ENCODE measurements at places on chromosomes 3 and 15.
A peak's percentile ranks its signal among the peaks of the same experiment; 100 is the strongest.

DNA sequence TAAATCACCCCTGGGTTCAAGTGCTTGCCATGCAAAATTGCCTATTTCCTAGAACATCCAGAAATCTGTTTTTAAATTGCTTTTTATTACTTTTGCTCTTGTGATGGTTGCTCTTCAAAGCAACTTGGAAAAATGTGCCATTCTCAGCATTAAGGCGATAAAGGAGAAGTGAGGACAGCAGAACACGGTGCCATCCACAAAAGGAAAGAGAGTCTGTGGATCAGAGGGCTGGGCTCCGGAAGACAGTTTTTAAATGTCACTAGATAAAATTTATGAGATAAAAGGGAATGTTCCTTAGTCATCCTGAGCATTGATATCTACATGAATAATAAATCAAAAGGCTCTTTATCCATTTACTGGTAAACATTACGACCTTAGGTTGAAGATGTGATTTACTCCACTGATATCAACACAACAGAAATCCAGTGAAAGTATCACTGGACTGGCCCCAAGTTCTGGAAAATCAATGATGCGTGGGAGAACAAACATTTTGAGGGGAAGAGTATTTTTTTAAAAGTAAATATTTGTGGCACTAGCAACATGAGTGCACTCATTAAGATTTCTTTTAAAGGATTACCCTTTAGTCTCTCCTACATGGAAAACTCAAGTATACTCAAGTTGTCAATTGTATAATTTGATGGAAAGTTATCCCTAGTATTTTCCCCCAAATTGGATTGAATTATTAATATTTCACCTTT is 554.7 kb downstream of the FHIT start:
- DNase-seq, result no peak

DNA sequence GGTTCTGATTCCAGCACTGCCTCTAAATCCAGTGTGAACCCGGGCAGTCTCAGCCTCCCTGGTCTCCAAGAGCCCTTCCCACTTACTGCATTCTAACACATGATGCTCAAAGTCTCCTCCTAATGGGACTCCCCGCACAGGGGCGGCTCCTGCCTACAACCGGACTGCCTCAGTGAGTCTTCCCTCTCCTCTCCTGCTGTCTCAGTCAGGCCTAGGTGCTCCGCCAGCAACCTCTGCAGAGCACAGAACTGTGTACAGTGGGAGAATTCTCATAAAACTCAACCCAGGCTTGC is 28.9 kb downstream of the TBC1D2B start:
- no peak for DNase-seq

DNA sequence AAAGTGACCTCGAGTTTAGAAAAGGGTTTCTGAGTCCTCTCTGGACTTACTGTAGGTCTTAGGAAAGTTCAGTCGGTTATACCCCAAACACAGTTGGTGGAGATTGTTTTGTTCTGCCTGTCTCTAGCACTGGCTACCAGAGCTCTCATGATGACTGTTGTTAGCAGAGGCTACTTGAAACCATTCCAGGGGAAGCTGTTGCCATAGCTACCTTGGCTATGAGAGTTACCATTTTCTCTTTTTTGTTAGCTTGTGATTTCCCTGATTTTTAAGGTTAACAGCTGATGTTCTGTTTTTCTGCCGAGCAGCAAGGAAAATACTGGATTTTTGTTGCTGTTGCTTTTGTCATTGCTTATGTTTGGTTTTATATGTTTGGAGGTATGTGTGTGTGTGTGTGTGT is 26.7 kb downstream of the ABHD2 start:
- DNase-seq, result peak; percentile 27

DNA sequence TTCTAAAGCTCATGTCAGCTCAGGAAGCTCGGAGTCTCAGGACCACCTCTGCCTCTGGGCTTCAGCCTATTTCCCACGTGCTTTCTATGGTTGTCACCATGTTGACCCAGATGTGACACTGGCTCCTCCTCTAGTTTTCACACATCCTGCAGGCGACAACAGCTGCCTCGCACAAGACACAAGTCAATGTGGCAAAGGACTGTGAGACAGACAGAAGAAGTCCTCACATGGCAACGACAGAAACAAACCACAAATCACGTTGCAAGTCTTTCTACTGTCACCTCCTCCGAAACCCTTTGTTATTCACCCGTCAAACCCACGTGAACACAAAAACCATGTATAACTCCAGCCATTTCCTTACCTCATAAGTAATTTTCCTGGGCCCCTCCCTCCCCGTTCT is 194.5 kb downstream of the MEX3B start:
- DNase-seq, result no peak

DNA sequence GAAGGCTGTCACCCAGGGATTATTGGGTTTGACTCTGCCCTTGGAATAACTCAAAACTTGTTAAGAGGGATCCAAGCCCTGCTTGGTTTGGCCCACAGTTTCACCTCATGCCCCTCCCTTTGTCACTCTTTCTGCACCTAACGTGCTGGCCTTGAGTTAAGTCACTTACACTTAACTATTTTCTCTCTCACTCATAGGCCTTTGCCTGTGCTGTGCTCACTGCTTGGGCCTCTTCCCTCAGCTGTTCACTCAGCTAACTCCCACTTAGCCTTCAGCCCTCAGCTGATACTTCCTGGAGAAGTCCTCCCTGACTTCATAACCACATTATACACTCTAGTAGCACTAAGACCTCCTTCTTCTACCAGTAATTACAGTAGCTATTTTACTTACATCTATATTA is 133.3 kb downstream of the CMSS1 start:
- DNase-seq, result peak; percentile 15

GRCh38 chr3:27507515-27508266 is 23.5 kb upstream of the SLC4A7 start:
- DNase-seq, result peak; percentile 65

DNA sequence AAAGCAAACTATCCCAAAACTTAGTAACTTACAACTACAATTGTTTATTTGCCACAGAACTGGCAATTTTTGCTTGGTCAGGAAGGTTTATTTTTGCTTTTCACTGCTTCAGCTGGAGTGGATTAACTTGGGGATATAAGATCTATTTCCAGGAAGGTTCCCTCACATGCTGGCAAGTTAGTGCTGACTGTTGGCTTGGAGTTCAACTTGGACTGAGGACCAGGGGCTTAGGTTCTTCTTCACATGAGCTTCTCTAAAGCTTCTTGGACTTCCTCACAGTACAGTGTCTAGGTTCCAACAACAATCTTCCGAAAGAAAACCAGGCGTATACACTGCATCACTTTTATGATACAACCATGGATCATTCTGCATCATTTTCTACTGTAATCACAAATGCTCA is 264.4 kb downstream of the CHL1 start:
- DNase-seq, result no peak

DNA sequence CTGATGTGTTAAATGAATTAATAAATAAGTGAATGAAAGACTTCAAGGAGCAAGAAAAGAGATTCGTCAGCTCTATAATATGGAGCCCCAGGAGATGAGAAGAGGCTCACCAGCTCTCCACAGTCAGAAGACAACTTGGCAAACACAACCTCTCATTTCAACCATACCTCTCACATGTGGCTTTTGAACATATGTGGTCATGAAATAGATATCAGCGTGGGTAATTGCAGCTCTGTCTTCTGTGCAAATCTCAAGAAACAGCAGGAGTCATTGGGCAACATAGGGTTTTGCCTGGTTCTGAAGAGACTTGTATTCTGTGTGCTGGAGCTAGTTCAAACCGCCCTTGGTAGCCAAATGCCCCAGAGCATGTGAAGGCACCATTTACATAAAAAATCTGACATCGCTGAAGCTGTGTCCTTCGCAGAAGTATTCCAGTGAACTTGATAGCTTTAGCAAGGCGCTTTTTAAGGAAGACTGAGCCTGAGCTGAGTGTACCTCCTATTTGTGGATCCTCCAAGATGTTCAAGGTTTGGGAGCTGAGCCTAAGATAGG is 8.4 kb downstream of the CX3CR1 start:
- DNase-seq, result no peak

DNA sequence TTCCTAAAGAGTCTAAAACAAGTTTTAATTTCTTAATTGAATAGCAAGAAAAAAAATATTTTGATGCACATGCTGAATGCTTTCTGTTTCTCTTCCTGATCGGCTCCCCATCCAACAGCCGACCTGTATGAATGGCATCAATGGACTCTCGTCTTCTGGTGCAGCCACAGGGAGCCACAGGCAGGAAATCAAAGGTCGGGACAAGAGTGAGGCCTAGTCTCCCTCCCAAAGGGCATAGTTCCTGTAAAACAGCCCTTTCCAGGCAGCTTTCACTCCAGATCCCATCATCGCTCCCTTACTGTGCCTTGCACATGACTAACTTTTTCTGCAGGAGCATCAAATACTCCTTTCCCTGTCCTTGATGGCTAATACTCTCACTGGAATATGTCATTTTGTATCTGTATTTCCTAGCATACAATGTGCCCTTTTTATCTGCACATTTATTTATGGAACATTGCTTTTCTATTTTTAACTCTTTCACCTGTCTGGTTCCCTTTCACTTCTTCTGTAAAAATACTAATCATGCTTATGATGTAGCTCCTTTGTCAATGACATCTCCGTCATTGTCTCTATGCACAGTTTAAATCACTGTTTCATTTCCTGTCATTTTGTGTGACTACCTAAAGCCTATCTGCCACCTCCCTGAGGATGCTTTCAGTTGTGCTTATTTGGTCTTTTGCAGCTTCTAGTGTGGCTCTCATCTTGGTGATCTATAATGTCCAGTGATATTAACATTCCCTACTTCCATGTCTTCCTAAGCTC is 326.2 kb downstream of the CTNNB1 start:
- DNase-seq, result no peak

DNA sequence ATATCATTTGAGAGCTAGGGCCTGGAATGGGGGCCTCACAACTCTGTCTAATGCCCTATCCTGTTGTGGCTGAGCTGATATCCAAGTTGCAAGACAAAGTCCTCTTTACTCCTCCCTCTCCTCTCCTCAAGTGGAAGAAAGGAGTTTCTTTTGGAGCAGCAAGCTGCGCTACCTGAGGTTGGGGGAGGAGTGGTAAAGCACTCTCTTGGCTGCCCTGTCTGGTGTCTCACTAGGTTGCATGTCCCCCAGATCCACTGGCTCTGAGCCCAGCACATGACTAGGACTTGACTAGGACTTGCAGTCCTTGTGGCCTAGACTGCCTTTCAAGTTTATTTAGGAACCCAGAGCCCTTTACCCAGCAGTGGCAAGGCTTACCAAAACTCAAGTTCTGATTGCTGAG is 141.1 kb upstream of the SETMAR start:
- no peak for DNase-seq

DNA sequence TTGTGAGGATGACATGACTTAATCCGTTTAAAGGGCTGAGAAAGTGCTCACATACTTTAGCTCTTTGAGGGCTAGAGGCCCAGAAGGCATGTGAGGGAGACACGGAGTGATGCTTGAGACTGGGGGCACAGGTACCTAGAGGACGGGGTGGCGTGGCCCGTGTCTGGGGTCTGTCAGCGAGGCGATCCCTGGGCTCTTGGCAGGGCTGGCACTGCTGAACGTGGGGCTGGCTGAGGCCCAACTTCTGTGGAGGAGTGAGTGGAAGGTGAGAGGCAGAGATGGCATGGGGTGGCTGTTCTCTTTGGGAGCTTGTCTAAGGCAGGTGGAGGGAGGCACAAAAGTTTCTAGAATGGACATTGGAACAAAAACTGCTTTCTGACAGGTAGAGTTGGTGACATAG is 9.5 kb downstream of the SEMA4B start:
- DNase-seq, result no peak

DNA sequence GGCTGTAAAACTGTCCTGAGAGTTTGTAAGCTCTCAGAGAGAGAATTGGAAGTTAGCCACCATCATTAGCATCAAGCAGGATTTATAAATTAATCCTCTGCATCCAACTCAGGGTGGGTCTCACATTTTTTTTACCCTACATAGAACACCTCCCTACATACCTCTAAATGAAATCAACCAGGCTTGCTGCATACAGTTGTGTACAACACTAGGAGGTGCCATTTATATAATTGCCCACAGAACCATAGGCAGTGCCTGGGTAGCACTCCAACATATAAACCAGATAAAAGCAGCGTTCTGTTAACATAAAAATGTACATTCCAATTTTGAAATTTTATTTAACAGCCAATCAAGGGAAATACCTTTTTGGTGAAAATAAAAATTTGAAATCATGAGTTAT is 48.2 kb upstream of the SELENOK start:
- no peak for DNase-seq

- no peak for DNase-seq
Observed at GRCh38 chr15:74812533-74812932, at the start of gene LMAN1L. LMAN1L (plus strand) TSS chr15:74812835; CDS start chr15:74812855, 20 bp downstream.

GRCh38 chr15:99842071-99842470 is 108.8 kb upstream of the LYSMD4 start:
- DNase-seq, result no peak

DNA sequence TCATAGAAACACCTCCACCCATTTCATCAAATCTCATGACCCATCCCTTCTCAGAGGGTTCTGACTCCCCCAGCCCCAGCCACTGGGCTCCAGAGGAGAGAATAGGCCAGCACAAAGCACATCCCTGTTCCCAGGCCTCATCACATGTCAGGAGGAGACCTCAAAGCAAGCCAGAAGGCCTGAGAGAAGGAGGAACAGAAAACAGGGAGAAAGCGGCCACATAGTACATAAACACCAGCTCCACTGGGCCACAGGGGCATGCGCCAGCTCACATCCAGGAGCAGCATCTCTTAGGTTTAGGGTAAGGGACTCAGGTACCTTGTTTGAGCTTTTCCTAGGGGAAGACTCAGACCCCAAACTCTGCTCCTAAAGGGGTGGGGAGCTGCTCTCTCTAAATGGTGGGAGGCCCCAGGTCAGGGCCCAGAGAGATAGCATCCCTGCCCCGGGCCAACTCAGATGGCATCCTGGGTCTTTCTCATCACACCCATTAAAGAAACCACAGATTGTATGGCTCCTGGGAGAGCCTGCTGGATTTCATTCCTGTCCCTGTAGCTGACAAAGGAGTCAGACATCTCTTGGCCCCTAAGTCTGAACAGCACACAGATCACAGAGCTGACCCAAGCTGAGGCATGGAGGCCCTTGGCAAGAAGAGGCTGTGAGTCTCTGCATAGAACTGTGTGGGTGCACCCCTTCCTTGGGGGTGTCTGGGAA is 2.5 kb downstream of the SHF start:
- DNase-seq, result no peak

GRCh38 chr3:31350307-31350706 is 182.4 kb upstream of the STT3B start:
- no peak for DNase-seq

- peak; percentile 58 for DNase-seq
Observed at GRCh38 chr3:14925729-14926591, 21.4 kb upstream of the NR2C2 start.

GRCh38 chr15:78790027-78790426 is 21.2 kb downstream of the ADAMTS7 start:
- no peak for DNase-seq

GRCh38 chr15:71885390-71885789 is 75.0 kb downstream of the NR2E3 start:
- no peak for DNase-seq

DNA sequence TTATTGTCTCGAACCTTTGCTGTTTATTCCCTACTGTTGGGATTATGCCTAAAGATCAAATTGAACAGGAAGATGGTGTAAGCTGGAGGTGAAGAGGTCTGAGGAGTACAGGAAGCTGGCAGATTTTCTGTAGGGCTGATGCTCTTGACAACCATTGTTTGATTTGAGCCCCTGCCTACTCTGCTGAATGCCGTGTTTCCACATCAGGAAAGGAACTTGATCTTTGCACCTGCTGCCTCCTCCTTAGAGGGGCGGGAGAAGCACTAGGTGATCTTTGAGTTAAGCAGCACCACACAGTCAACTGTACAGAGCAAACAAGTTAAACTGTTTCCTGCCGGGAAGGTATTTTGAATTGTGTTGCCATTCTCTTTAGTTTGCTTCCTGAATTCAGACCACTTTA is 364.6 kb upstream of the EPHA6 start:
- DNase-seq, result no peak
